ENCODE measurements at places on chromosomes 4 and X.

- DNase-seq: no peak
Observed at GRCh38 chr4:60683973-60684372, 516.2 kb upstream of the ADGRL3 start.

GRCh38 chr4:8198206-8198905 is 734 bp upstream of the SH3TC1 start:
- no peak for DNase-seq

DNA sequence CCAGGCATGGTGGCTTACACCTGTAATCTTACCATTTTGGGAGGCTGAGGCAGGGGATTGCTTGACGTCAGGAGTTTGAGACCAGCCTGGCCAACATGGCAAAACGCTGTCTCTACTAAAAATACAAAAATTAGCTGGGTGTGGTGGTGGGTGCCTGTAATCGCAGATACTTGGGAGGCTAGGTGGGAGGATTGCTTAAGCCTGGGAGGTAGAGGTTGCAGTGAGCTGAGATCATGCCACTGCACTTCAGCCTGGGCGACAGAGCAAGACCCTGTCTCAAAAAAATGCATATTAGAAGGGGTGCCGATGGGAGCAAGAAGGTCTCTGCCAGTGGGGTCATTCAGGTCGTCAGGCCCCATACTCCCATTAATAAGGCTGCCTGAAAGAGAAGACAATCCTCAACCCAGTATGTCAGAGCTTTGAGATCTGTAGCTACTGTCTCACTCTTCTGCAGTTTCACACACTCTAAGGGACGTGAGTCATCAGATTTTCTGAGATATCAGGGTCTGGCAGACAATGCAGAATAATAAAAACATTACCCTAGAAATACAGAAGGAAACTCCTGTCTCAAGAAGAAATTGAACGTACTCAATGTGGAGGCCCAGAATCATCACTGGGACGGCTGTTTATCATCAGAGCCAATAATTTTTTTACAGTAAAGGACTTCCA is 176.7 kb upstream of the FAT1 start:
- DNase-seq: no peak

- DNase-seq: no peak
Observed at GRCh38 chrX:134431894-134432293, 28.1 kb upstream of the HPRT1 start.

GRCh38 chrX:150158554-150159332 is 204.4 kb upstream of the MAMLD1 start:
- no peak for DNase-seq

DNA sequence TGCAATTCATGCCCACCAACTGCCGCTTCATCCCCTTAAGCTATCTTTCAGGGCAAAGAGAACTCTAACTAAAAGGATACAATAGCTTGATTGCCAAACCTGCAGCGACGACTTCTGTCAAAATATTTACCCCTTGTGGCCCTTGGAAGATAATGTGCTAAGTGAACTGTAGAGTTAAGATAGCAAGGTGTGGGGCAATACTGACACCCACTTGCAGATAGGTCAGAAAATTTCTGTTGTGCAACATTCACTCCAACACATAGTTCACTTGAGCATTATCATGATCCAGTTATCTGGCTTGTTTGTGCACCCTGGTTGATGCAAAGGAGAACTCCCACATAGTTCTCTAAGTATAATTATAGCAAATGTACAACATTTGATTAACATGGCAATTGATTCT is 55.6 kb downstream of the RHOXF2B start:
- DNase-seq: no peak

DNA sequence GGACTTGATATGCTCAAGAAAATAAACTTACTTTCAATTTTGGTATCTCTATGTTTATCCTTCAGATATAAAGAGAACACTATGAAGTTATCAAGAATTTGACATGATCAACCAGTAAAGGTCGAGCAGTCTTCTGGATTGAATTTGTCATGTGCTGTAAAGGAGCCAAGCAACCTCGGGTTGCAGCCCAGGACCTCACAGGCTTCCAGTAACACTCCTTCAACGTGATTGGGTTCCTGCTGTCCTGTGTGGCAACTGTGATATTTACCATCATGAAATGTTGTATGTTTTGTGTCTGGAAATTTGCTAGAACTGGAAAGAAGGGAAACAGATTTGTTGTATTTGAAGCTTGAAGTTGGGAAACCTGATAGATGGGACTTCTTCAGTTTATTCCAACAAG is 52.0 kb upstream of the UGT2B7 start:
- no peak for DNase-seq

DNA sequence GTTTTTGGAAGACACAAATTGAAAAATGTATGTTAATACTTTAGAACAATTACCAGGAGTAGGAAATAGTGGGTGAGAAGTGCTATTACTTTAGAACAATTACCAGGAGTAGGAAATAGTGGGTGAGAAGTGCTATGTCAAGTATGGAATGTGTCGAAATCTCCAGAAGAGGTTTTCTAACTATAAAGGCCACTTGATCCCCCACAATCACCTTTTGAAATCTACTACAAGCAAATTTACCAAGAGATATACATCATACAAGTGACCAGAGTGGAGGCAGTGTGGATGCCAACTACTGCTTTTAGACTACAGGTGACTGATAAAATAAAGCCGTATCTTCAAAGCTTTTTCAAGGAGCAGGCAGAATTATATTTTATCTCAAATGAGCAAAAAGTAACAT is 43.1 kb downstream of the MAB21L2 start:
- DNase-seq: no peak

DNA sequence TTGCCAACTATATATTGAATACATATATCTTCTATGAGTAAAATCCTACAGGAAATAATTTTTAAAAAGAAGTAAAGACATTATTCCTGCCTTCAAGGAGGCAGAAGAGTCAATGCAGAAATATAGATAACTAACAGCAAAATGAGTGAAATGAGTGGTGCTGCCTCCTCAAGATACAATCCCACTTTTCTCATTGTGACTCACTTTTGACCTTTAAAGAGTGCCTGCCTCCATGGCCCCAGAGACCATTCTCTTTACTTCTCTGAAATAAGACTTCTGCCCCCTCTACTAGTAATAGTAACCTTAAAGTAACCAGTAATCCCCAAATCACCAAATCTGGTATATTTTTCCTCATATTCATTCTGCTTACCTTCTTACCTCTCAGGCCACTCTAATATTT is 15.5 kb downstream of the SLC10A7 start:
- DNase-seq: no peak

GRCh38 chrX:72245461-72246089 is 6.7 kb upstream of the ERCC6L start:
- DNase-seq: no peak

- DNase-seq: no peak
Observed at GRCh38 chrX:48076343-48076742, 4.9 kb upstream of the ZNF630 start.

- DNase-seq: no peak
Observed at GRCh38 chr4:75429208-75429607, 85.0 kb downstream of the RCHY1 start.

GRCh38 chr4:8215001-8215427 is 15.9 kb downstream of the SH3TC1 start:
- no peak for DNase-seq

DNA sequence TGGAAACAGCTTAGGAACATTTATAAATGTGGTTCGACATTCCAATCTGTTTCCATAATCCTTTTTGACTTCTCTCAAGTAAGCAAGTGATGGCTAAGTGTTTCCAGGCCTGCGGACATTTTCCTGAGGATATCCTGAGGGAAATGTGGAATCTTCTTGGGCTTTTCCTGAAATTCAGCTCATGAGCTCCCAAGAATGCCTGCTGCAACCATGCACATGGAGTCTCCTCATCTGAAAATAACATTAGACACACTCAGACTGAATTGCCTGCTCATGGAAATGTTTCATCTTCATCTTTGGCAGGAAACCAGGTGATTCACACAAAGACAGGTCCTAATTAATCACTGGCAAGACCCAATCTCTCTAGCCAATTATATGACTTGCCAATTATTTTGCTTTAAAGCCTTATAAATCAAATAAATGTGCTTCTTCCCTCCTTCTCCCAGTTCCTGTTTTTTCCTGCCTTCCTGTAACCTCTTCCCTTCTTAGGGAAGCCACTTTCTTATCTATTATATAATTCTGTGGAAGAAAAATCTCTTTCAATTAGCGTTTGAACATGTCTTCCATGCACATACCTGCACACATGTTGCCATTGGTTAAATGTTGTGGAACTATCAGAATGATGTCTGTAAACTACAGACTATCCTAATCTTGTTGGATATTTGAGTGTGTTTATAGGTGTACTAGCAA is 104.6 kb upstream of the MXRA5 start:
- DNase-seq: no peak

GRCh38 chr4:69032847-69033638 is 63.2 kb upstream of the UGT2B7 start:
- no peak for DNase-seq

DNA sequence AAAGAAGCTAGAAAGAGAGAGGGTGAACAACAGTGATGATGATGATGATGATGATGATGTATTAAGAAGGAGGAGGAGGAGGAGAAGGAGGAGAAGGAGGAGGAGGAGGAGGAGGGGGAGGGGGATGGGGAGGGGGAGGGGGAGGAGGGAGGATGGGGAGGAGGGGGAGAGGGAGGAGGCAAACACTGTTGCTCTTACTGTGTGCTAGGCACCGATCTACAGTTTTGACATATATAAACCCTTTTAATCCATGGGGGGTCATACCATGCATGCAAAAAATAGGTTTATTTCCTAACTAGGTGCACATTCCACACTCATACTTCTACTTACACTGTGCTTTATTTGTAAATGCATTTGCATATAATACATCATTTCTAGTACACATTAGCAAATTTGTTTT is 482.8 kb upstream of the FAM241A start:
- DNase-seq: no peak

GRCh38 chr4:74638689-74639088 is 155.6 kb downstream of the BTC start:
- no peak for DNase-seq

DNA sequence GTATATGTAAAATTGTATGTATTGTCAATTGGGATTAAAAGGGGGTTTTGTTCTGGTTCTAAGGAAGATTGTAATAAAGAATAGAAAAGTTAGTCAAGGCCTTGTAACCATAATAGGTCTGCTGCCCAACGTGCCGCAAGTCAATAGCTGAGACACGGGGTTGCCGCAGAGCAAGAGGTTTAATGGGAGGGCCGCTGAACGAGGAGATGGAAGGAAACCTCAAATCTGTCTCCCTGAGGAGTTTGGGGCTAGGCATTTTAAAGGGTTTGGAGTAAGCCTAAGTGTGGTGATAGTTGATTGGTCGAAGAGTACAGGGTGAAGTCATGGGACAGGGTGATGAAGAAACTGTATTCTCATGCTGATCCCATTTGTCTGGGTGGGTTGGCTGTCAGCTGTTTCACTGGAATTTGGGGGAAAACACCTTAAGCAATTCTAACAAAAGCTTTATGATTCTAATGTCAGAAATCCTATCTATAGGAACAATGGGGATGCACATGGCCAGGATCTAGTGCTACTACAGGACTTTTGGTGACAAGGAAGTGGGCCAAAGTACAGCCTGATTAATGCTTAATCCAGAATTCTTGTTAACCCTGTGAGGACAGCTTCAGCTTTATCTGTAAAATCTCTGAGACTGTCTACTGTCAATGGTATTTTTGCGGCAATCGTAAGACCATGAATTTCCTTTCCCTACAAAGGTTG is 86.9 kb downstream of the RELL1 start:
- no peak for DNase-seq

DNA sequence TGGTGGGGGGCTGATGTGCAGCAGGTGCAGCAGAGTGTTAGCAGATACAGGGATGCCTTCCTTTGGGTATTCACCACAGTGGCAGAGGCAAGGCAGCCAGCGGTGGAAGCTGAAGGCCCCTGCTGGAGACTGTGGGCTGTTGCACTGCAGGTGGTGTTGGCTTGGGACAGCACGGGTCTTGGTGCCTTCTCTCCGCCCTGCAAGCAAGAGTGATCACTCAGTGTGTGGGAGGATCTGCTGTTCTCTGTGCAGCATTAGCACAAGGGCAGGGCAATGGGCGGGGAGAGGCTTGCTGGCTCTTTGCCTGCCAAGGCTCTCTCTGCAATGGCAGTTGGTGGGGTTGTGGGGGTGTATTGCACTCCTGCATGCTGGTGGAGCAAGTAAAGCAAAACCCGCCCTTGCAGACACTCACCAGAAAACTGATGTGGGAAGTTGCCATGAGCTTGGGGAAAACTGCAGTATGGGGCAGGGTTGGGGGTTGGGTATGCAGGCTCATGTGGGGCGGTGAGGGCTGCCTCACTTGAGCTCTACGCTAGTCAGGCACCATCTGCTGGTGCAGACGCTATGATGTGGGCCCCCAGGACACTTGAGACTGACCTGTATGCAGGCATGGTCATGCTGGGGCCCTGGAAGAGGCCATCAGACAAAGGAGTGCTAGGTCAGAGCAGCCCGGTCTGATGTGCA is 820.8 kb upstream of the GRIA3 start:
- no peak for DNase-seq

- no peak for DNase-seq
Observed at GRCh38 chr4:98749206-98749605, 90.8 kb upstream of the TSPAN5 start.

DNA sequence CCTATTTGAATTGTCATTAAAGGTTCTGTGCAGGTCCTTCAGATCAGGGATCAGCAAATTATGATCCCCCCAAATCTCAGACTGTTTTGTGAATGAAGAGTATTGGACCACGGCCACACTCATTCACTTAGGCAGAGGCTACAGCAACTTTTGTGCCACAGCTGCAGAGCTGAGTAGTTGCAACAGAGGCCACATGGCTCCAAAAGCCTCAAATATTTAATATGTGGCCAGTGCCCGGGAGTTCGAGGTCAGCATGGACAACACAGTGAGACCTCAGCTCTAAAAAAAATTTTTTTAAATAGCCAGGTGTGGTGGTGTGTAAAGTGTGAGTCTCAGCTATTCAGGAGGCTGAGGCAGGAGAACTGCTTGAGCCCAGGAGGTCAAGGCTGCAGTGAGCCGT is 100.7 kb downstream of the NSUN7 start:
- no peak for DNase-seq

- DNase-seq: no peak
Observed at GRCh38 chrX:20372533-20372932, 105.8 kb upstream of the RPS6KA3 start.

DNA sequence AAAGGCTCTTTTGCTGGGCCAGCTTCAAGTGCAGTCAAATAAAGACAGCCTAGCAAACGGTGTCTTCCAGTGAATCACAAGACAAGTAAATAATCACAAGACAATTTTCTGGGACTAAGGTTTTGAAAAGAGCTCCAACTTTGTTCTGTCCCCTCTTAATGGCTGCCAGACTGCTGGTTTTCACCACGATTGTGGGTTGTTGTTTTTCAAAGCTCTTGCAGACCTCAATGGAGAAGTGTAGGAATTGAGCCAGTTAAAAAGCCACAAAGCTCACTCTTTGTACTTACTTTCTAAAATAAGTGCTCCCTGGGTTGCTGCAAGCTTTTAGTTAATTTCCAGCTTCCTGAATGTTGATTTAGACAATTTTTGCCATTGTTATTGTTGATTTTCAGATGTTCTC is 405.8 kb upstream of the HTR2C start:
- DNase-seq: no peak

DNA sequence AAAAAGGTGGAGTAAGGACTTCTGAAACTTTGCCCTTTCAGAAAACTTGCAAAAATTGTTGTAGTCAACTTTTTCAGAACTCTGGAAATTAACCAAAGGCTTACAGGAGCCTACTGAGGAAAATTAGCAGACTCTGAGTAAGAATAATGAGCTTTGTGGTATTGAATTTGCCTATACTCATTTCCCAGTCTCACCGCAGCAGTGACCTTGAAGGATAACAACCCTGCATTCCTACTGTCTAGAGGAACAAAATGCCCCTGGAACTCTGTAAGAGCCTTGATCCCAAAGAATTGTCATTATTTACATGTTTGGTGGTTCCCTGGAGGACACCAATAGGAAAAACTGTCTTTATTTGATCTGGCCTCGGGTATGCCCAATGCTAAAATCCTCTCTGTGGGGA is 57.9 kb downstream of the MND1 start:
- no peak for DNase-seq

GRCh38 chr4:38803833-38804653 is 548 bp downstream of the TLR1 start:
- DNase-seq: no peak
